ENCODE measurements at places on chromosomes 3 and 15.

GRCh38 chr3:42077785-42078184 lies 13.4 kb upstream of the TRAK1 start:
- no peak for DNase-seq

DNA sequence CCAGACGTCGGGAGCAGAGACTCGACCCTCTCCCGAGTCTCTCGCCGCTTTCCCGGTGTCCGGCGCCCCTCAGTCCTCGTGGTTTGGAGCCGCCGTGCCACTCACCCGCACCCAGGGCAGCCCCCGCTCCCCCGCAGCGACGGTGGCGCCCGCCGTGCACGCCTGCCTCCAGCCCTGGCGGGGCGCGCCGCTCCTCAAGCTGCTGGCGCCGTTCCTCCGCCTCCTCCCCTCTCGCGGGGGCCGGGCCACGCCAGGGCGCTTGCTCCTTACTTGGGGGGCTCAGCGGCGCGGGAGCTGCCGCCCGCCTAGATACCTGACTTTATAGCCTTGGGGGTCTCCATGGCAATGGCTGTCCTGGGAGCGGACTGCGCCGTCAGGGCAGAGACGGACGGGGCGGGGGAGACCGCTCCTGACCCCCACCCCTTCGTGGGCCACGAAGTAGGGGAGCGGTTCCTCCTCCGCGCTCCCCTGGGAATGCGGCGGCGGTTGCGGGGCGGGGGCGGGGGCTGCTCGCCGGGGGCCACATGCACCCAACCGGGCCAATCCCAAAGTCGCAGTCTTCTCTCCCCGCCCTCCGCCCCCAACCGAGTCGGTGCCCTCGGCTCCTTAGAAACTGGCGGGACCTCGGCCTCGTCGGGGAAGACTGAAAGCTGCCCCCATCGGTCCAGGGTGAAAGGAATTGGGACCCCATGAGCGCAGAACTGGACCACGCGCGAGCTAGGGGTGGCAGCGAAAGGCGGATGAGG lies at the start of gene ANKRD63:
Gene ANKRD63 (minus strand): TSS at position 196 of the 746 bp plus-strand sequence. CDS start 478 bp downstream, outside the sequence.
- DNase-seq = no peak

DNA sequence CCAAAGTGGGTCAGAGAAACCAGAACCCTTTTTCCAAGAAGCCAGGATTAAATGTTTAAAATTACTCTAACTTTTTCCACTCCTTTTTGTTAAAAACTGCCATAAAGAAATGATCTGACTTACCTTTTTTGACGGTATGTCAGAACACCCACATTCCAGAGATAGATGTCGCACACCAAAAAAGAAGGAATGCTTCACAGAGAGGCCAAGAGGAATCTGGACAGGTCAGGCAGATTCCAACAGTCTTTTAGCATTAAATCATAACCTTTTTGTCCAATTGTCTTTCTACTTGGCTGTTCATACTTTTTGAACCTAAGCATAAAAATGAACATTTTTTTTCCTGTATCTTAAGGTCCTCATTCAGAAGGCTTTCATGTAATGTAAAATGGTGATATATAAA lies 846.9 kb downstream of the NSUN3 start:
- DNase-seq = no peak

DNA sequence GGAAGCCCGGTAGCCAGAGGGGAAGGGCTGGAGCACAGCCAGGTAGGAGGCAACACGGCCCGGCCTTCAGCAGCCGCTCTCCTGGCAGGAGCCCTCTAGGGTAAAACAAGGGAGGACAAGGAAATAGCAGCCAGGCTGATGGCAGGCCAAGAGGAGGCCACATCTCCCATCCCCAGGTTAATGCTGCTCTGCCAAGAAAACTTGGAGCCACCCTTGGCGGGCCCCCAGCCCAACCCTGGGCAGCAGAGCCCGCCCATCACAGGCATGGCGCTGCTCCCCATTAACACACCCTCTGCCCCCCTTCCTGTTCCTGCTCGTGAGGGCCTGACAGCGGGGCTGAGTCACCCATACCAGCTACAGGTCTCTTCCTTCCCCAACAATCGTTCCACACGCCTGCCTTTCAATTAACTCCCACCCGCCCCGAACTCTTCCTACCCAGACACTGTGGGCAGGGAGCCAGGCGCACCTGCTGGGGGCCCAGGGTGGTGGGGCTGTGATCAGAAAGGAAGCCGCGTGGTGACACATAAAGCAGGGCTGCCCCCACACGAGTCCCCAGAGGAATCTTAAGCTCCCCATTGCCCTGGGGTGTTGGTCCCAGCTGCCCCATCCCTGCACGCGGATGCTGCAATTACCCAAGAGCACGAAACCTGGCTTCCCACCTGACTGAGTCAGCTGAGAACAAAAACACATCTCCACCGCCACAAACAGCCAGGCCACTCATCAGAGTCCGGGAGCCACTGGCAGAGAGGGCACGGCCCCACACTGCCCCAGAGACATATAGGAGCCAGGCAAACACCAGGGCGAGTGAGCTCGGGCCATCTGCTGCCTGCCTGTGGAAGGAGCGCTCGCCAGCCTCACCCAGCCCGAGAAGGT lies at the start of gene C15orf62:
Gene C15orf62 (plus strand): TSS at position 707 of the 873 bp plus-strand sequence. CDS start 516 bp downstream, outside the sequence.
- peak; percentile 21 for DNase-seq

- DNase-seq = no peak
These were observed 34.9 kb downstream of the NXPE3 start for GRCh38 chr3:101813817-101814440.

GRCh38 chr3:143793971-143794370 lies 54.3 kb downstream of the SLC9A9 start:
- no peak for DNase-seq

DNA sequence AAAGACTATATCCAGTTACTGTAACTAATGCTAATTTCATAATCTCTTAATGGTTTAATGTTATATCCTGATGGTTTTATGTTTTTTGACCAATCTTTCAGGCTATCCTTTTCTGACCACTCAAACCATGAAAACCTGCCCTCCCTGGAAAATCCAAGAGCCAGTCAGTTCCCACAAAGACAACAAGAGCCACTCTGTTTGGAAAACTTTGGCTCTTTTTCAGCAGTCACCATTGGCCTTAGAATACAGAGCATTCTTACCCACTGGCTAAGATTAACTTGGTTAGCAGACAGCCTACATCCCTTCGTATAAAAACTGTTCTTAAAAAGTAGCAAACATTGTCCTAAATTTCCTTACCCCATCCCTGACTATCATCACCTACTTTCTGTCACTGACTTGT lies 32.9 kb downstream of the ALCAM start:
- no peak for DNase-seq

DNA sequence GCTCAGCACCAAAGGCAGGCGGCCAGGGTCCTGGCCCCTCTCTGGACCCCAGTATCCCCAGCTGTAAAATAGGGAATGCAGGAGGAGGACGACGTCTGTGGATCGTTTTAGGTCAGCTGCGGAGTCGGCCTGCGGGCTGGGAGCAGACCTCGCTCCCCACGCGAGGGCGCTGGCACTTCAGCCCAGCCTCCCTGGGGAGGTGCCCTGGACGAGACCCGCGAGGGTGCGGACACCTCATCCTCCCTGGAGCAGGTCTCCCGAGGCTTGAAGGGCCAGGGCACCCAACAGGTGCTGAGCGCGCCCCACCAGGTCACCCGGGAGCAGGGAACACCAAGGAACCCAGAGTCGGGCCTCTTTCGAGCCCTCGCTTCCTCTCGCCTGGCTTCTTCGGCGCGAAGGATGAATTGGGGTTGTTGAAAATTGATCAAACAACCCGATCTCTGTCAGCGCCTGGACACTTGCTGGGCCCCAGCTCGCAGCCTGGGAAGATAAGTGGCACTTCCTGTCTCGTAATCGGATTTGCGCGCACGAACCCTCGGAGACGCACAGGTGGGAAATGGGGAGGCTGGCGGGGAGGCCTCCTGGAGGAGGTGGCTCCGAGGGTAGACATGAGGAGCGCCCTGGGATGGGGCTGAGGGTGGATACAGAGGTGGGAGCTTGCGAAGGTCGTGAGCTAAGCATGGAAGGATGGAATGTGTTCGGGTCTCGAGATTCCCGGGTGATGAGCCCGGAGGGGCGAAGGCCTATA lies 588 bp upstream of the VIPR1 start:
- peak; percentile 1 for DNase-seq

- DNase-seq = no peak
These were observed 76.7 kb downstream of the SEC22A start for GRCh38 chr3:123278446-123278845.

GRCh38 chr3:5012367-5012766 lies 33.1 kb downstream of the BHLHE40 start:
- DNase-seq = no peak

GRCh38 chr3:9808345-9809037 lies 1.6 kb upstream of the TTLL3 start:
- no peak for DNase-seq

DNA sequence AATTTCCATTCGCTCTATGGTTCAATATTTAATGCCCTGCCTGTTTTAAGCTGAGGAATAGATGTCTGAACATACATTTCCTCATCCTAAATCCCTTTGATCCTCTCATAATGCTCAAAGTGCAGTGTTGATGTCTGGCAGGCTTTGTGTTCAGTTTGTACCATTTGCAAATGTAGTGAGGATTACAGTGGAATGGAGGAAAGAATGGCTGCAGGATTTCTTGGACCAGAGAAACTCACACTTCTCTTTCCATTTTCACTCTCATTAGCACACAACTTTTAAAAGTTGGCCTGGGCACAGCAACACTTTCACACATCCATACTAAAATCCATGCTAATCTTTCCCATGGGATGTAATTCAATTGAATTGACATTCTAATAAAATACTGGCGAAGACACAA lies 28.6 kb upstream of the THRB start:
- no peak for DNase-seq

DNA sequence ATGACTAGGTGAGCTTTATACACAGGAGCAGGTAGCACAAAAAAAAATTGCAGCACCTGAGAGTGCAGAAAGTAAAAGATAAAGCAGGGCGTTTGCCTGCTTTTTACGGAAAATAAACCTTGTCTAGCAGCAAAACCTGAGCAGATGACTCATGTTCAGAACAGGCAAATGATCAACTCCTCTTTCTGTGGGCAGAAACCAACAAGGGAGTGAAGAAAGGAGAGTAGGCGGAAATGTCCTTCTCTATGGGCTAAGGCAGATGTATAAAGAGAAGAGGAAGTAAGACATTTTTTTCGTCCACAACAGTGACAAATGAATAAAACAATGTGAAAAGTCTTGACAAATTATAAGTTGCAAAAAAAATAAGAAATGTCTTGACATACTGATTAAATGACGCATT lies 24.5 kb upstream of the GMNC start:
- DNase-seq = no peak

DNA sequence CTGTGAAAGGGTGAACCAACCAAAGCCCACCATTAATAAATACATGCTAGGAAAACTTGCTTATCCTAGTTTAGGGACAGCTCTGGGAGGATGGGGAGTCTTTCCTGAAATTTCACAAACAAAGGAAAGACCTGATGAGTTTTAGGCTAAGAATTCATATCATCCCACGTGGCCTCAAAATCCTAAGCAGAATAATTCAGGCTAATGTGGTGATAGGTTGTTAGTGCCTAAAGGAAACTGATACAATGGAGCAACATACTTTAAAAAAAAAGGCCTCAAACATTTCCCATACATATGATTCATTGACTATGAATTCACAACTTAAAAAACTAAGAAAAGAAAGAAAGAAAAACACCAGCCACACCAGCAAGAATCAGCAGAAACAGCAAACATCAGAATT lies 126.9 kb upstream of the CNTN4 start:
- DNase-seq = no peak

- DNase-seq = no peak
These were observed 10.0 kb downstream of the ITPKA start for GRCh38 chr15:41503669-41504010.

DNA sequence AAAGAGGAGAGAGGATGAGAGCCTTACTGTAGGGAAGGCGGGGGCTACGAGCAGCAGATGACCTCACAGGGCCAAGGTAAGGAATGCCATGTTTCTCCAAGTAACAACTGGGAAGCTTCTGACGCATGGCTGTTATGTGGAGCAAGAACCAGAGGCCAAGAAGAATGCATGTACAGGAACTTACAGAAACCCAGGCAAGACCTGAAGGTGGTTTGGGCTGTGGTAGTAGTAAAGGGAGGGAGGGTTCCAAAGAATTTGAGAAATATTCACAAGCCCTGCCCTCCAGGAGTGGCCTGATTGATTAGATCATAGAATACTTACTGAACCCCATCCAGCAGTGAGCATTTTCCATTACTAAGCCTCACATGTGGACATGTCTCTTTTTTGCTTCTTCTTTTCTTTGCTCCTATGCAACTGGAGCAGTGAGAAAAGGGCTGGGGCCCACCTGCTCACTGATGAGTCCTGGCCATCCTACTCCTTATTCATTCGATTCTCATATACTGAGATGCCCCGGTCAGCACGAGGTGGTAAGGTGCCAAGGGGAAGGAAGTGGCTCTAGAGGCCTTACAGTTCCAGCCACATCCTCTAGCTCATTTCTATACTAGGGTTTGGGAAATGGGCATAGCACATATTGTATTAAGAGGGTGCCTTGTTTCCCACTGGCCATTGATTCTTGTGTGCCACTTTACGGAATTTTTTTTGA lies 8.3 kb upstream of the SLC12A8 start:
- DNase-seq = no peak

DNA sequence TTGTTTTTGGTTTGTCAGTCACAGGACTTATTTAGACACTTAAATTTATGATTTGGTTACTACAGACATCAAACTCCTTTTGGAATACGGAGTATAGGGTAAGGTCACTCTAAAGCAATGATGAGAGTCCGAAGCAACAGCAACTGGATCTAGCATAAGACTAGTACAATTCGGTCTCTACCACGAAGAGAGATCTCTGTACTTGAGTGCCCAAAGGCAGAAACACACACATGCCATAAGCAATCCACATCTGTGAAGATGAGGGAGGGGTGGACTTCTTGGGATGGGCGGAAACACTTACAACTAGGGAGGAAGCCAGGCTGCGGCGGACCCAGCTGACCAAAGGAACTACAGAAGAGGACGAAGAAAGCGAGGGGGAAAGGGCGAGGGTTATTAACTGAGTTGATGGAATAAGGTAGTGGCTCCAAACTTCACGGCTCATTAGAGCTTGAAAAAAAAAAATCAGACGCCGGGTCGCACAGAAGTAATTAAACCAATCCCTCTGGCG lies 595 bp downstream of the DPH6 start:
- DNase-seq = no peak

DNA sequence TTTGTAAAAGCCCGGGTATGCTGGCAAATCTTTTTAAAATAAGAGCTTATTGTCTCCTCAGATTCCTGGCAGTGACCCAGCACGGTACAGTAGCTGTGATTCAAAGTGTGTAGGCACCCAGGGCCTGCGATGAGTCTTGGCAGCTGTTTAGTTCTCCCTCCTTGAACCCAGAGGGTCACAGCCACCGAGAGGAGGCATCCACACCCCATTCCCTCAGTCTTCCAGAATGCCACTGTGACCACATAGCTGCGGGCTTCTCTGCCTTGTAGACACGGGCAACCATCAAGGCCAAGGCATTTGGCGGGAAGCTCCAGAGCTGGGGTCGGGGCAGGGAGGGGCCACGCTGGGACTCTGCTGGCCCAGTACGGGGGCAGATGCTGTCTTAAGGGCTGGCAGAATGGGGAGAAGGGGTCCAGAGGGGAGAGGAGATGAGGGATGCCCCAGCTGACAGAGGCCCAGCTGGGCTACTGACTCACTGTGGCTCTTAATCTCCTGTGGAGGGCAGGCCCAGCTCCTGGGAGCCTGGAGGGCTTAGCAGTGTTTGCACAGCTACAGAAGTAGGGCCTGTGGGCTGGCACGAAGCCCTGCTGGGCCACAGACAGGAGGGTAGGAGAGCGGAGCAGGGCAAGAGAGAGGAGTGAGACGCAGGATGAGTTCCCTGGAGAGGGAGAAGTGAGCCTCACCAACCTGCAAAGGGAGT lies 68.8 kb upstream of the DLG1 start:
- DNase-seq = peak; percentile 87

Data from NCI-H1092 (cell line).